Left renal cortex interstitium (tissue), 4 donors: ENCODE measurements at places on chromosomes 4 and X. TPM values are rescaled to one million over a fixed set of nuclear protein-coding genes. Genes with fewer than 3 reads are reported as not detected.

GRCh38 chr4:55491486-55491885 lies 55.2 kb downstream of the CLOCK start:
- no peak for DNase-seq

SSR4 gene
- 147 TPM for polyA plus RNA-seq

TTC29 gene
- 1.6 TPM for polyA plus RNA-seq

- DNase-seq, result no peak
Observed at GRCh38 chrX:103879339-103879738, 47.3 kb upstream of the RAB9B start.

DNA sequence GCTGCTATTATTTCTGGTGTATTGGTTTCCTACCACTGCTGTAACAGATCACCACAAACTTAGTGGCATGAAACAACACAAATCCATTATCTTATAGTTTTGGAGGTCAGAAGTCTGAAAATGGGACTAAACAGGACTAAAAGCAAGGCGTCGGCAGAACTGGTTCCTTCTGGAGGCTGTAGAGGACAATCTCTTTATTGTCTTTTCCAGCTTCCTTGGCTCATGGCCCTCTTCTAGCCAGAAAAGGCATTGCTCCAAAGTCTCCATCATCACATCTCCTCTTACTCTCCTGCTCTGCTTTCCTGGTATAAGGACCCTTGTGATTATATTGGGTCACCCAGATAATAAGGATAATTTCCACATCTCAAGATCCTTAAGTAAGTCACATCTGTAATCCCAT lies 121.9 kb downstream of the CLCN4 start:
- DNase-seq, result no peak

SCRG1 gene
- 0.40 TPM for polyA plus RNA-seq

CXCL3 gene
- 0.22 TPM for polyA plus RNA-seq

HS3ST1 gene
- polyA plus RNA-seq, result 2.2 TPM

DMRTC1B gene
- polyA plus RNA-seq, result 5.3 TPM

APBB2 gene
- polyA plus RNA-seq, result 44.4 TPM

DNA sequence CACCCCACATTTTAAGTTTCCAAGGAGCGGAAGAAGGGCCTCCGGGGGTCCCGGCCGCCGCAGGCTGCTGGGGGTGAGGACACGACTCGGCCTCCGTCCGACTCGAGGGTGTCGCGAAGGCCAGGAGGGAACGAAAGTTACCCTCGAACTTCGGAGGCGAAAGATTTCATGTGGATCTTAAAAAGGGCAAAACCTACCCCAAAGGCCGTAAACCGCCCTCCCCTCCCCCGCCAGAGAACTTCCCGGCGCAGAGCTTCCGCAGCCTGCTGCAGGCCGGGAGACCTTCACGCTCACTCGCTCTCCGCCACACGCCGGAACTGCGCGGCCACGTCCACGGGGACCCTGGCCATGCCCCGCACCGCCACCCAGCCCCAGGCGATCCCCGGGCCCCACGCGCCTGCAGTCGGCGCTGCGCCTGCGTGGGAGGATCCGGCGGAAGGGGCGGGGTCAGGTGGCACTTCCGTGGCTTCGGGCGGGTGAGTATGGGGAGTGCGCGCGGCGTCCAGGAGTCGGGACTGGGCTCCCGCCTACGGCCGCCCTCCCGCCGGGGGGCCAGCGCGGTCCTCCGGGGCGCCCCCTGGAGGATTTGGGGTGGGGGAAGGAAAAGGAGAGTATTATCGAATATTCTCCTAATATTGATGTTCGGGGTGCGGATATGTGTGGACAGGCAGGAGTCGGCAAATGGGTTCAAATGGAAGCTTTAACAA lies at the start of gene MMAA:
Gene MMAA (plus strand): TSS at position 454 of the 707 bp plus-strand sequence. CDS start 19,755 bp downstream, outside the sequence.
- DNase-seq, result peak; percentile 77

UGT2B17 gene
- polyA plus RNA-seq, result not detected

DNA sequence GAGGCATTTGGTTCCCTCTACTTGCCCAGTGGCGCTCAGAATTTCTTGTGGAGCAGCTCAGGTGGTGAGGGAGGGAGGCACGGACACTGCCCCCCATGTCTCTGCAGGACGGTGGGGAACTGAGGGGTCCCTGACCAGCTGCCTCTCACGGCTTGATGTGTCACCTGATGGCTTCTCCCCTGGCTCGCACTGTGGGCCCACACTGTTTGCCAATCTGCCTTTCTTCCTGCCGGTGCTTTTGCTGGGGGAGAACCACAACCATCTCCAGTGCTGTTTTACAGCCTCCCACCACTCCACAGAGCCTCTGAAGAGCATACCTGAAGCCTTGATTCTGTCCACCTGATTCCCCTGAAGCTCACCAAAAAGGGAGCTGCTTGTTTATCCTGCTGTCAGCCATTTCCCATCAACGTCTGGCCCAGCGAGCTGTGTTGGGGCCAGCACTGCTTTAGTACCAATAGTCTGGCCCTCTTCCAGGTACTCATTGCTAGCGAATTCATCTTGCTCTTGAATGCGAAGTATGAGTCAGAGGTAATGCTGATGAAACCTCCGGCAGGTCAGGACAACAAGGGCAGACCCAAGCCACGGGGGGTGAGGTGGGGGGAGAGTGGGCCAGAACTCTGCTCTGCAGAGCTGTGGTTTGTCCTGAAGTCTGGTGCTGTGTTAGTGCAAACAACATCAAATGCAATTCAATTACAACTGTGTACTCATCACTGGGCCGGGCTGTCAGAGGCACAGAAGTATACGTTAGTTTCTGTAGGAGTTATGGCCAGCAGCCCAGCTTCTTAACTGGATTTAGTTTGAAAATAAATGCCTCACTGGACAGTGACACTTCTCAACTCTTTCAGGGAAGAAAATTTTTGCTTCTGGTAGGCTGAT lies 208.3 kb upstream of the JADE1 start:
- DNase-seq, result no peak

MAGEE1 gene
- 5.9 TPM for polyA plus RNA-seq

GRCh38 chr4:2043396-2044118 lies 15.6 kb upstream of the NAT8L start:
- no peak for DNase-seq

DNA sequence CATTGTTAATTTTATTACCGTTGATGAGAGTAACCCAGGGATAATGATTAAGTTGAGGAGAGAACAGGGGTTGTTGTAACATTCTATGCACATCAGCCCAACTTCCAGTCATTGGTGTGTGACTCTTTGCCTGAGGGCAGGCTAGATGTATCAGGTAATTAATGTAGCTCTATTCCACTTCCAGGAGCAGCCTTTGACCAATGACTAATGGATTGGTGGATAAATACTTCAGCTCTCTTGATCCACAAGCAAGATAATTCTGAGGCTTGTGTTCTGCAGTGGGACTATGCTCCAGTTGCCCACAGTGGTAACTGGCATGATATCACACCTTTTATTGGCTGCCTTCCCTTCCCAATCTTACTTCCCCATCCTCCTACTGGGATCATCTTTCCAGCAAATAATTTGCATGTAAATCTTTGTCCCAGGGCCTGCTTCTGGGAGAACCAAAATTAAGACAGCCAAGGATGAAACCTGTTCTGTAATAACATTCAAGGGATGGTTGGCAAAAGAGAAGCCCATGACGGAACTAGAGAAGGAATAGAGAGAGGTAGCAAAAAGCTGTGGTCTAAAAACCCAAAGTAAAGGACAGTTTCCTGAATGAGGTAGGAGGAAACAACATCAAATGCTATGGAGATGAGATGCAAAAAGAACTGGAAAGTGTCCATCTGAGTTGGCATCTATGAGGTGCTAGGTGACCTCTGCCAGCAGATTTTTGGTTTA lies 241.4 kb upstream of the RPS6KA3 start:
- DNase-seq, result no peak

DNA sequence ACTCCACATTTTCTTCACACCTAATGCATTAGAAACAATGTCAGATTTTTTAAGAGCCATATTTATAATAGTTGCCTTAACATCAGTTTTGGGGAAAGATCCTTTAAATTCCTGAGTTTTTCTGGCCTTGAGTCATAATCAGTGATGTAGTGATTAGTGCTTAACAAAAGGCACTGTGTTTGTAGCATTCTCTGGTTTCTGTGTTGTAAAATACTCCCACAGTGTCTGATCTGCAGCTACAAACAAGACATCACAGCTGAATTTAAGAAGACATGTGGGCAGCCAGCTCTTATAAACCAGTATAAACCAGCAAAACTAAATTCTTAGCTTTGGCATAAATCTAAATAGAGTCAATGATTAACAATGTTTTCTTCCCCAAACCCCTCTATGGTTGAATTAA lies 233.8 kb downstream of the FSTL5 start:
- DNase-seq, result no peak

DNA sequence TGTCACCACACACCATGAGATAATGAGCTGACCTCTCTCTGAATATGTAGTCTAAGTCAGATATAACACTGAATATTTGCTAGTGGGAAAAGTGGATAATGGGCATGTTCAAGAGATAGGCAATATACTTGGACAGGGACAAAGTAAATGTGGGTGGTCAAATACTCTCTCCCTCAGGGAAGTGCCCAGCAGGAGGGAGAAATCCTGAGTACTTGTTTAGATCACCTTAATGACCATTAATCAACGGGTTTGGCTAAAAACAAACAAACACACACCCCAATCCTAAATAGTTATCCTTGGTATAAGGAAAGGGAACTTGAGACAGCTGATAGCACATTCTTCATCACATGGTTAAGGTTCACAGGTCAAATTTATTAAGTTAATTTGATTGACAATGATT lies 933.5 kb downstream of the C4orf33 start:
- DNase-seq, result no peak

STPG2 gene
- 0.38 TPM for polyA plus RNA-seq

GRCh38 chr4:123340381-123340701 lies 56.3 kb upstream of the SPRY1 start:
- DNase-seq, result no peak

DNA sequence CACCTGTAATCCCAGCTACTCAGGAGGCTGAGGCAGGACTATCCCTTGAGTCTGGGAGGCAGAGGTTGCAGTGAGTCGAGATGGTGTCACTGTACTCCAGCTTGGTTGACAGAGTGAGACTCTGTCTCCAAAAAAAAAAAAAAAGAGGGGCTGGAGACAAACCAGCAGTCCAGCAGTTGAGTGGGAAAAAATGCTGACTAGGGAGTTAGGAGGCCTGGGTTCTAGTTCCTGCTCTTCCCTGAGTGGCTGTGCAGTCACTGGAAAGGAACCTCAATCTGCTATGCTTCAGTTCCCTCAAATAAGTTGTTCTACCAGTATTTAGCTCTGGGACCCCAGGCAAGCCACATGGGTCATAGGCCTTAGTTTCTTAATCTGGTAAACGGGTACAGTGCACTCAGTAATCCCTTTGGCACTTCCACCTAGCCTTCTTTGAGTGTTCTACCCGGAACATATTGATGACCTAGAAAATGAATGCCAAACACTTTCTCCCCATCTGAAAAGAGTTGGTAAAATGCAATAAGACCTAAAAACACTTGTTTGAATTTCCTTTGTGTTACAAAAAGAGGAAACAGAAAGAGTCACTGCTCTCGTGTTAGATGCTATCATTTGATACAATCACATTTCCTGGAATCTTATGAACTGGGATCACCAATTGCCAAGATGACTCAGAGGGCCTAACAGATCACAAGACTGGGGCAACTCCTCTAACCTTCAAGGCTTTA lies 99.3 kb upstream of the EGFL6 start:
- DNase-seq, result no peak

SMIM43 gene
- polyA plus RNA-seq, result 0.68 TPM

MAGEE2 gene
- 0.56 TPM for polyA plus RNA-seq

DNA sequence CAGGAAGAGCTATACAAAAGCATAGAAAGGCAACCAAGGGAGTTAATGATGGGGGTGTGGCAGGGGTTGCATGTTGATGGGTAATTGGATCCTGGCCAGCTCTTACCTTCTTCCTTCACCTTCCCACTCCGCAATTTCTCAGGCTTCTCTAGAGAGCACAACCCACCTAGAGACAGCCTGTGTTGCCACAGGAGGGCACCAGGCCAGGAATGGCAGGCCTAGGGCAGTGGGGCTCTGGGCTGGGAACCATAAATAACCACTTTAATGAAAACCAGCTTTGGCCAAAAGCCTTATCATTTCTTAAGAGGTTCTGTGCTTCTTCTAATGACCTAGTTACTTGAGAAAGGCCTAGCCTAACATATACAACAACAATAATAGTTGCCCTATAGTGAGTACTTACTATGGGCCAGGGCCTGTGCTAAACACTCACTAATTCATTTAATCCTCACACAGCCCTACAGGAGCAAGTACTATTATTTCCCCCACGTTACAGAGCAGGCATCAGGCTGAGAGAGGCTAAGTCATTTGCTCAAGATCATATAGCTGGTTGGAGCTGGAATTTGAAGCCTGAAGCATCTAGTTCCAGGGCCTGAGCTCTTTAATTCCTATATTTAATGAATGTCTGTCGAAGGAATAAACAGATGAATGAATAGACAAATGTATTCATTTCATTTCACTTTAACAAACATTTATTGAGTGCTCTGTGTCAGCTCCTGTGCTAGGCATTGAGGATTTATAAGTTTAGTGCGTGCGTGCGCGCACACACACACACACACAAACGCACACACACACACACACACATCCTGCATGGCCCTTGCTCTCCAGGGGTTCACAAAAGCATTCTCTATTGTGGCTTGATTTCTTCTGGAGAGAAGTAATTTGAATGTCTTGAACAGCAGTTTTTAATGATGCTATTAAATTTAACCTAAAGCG lies 66.8 kb downstream of the RTL9 start:
- no peak for DNase-seq

F9 gene
- polyA plus RNA-seq, result 0.32 TPM

HPGD gene
- 83.4 TPM for polyA plus RNA-seq
